ENCODE measurements at places on chromosomes 13 and 19.

GRCh38 chr19:1270213-1270853 is 1.2 kb downstream of the CIRBP start:
- no peak for DNase-seq

GRCh38 chr19:13633109-13633508 is 126.8 kb upstream of the CACNA1A start:
- no peak for DNase-seq

GRCh38 chr19:38793177-38793576 is 4.2 kb downstream of the LGALS7B start:
- no peak for DNase-seq

- no peak for DNase-seq
These were observed 499.5 kb upstream of the KLF12 start for GRCh38 chr13:74633734-74634133.

DNA sequence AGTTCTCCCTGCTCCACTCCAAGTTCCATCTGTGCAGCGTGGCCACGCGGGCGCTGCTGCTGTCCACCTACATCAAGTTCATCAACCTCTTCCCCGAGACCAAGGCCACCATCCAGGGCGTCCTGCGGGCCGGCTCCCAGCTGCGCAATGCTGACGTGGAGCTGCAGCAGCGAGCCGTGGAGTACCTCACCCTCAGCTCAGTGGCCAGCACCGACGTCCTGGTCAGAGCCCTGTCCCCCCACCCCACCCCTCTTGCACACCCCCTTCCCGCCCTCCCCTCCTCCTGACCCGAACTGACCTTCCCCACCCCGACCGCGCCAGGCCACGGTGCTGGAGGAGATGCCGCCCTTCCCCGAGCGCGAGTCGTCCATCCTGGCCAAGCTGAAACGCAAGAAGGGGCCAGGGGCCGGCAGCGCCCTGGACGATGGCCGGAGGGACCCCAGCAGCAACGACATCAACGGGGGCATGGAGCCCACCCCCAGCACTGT is 11.6 kb downstream of the FUZ start:
- DNase-seq = no peak

- DNase-seq = no peak
These were observed 196.2 kb upstream of the ZNF536 start for GRCh38 chr19:30175987-30176386.

DNA sequence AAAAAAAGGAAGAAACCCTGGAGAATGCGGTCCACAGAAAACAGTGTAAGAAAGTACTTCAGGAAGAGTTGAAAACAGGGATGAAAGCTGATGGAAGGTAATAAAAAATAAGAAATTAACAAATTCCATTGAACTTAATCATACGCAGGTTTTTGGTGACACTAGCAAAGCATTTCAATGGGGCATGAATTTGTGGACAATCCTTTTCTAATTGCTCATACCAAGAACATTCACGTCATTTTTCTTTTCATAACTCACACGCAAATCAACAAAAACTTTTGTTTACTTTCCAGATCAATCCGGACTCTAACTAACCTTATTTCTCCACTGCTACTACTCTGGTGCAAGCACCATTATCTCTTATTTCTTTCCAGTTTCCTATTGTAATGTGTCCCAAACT is 1195.0 kb downstream of the SLITRK5 start:
- DNase-seq = no peak

DNA sequence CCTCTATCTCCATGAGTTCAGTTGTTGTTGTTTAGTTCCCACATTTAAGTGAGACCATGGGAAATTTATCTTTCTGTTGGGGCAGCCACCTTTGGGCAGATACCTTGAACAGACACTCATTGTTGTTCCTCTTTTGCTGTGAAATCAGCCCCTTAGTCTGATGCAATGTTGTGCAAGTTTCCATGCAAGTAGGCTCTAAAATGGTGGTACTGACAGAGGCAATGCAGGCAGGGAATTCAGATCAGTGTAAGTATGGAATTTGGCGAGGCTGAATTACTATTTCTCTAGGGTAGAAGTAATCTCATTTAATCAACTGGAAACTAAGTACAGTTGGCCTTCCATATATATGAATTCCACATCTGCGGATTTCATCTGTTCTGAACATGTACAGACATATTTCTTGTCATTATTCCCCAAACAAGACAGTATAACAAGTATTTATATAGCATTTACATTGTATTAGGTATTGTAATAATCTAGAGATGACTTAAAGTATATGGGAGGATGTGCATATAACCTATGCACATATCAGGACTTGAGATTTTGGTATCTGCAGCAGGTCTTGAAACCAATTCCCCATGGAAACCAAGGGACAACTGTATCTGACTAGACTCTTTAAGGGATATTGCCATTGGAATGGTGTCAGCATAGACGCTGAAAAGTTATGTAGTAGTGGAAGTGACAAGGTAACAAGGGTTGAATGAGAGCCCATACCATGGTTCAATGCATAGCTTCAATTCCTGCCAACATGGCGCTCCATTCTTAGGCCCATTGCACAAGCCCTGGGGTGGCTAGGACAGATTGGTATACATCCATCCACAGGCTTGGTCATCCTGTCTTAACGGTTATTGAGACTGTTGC is 281.5 kb upstream of the HTR2A start:
- DNase-seq = no peak

GRCh38 chr13:43838909-43839308 is 40.6 kb downstream of the CCDC122 start:
- no peak for DNase-seq

DNA sequence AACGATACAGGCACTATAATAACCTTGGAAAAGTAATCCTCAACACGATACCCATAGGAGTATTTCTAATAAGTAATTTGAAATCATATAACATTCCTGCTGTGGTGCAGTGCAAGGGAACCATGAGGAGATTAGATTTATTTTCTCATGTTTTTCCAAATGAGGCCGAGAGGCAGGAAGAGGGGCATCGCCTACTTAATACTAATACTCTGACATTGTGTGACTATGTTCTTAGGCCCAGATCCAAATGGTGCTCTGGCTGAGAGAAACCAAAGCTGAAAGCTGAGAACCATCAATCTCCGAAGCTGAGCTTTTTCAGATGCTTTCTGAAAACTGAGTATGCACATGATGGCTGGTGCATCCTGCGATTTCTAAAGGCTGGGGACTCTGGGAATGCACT is 248.0 kb upstream of the MAB21L1 start:
- no peak for DNase-seq

- DNase-seq = no peak
These were observed 3.7 kb upstream of the ZNF329 start for GRCh38 chr19:58154287-58154678.

DNA sequence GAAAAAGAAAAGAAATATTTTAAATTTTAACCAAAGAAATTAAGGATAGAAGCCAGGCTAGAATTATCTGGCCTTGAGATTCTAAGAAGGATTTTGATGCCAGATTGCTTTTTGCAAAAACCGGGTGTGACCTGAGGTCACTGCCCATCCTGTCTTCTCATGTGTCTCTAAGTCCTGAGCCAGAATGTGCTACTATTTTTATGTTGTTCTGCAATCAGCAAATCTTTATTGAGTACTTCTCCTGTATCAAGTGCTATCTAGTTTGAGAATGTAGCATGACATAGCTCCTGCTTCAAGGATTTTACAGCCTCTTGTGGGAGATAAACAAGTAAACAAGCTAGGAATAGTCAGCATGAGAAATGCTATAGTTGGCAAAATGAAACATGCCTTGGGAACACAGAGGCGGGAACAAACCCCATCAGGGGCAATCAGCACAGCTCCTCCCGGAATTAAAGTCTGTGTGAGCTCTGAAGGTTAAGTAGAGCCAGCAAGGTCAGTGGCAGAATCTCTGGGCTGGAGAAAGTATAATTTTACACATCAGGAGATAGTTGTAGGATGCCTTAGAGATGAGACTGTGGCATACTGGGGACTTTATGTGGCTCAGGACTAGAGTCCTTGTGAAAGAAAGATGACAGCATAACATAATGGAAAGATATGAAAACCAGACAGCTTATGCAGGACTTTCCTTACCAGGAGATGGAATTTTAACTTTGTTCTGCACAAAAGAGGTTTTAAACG is 899.5 kb upstream of the SLC10A2 start:
- DNase-seq = no peak

GRCh38 chr13:61258185-61258584 is 157.5 kb downstream of the PCDH20 start:
- DNase-seq = no peak
